ENCODE measurements at places on chromosomes 12 and 14. TPM values are rescaled to one million over a fixed set of nuclear protein-coding genes. Genes with fewer than 3 reads are reported as not detected.

GRCh38 chr14:24115422-24116127 is 826 bp upstream of the NRL start:
- no peak for DNase-seq

DNA sequence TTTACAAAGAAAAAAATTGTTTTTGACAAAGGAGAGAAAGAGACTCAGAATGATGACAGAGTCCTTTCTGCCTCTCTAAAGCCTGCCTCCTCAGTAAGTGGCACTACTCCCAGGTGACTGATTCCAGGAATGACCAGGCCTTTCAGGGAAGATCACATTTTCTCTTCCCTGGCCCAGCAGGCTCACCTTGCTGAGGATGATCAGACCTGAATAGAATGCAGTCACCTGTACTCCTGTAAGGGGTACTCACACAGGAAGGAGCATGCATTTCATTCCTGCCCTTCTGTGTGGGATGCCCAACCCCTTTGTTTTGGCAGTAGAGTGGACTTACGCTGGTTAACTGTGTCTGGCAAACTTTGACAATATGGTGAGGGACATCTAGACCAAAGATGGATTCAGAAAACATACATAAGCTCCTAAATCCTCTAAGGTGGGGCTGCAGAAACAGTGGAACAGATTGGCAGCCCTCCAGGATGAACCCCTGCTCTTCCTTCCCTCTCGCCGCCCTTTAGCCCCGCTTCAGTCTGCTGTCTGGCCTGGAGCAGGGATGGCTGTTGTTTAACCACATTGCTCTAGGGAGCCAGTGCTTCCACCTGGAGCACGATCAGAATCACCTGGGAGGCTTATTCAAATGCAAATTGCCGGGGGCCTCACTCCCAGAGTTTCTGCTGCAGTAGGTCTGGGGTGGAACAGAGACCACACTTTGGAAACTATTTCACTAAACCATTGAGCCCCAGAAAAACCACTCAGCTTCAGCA is 29.8 kb downstream of the ERG28 start:
- no peak for DNase-seq

DNA sequence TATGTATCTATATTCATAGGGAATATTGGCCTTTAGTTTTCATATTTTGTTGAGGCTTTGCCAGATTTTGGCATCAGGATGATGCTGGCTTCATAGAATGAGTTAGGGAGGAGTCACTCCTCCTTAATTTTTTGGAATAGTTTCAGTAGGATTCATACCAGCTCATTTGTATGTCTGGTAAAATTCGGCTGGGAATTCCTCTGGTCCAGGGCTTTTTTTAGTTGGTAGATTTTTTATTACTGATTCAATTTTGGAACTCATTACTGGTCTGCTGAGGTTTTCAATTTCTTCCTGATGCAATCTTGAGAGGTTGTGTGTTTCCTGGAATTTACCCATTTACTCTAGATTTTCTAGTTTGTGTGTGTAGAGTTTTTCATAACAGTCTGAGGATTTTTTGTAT is 175.2 kb downstream of the EPS8 start:
- DNase-seq, result no peak

GRCh38 chr14:55057919-55058318 is 6.5 kb downstream of the MAPK1IP1L start:
- no peak for DNase-seq

Gene TSPAN19
- total RNA-seq, result not detected

Gene ZC3H14
- total RNA-seq, result 28.5 TPM

DNA sequence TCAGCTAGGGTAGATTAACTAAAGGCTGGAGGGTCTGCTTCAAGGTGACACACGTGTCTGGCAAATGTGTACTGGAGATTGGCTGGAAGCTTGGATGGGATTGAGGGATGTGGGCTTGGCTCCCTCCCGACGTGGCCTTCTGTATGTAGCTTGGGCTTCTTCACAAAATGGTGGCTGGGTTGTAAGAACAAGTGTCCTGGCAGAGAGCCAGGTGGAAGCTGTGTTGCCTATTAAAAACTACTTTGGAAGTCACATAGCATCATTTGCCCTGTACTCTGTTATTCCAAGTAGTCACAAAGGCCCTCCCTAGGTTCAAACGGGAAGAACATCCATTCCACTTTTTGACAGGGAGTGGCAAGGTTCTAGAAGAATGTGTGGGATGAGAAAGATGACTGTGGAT is 174.1 kb upstream of the PRICKLE1 start:
- DNase-seq, result no peak

GRCh38 chr12:56571121-56571520 is 49.5 kb downstream of the RBMS2 start:
- no peak for DNase-seq

DNA sequence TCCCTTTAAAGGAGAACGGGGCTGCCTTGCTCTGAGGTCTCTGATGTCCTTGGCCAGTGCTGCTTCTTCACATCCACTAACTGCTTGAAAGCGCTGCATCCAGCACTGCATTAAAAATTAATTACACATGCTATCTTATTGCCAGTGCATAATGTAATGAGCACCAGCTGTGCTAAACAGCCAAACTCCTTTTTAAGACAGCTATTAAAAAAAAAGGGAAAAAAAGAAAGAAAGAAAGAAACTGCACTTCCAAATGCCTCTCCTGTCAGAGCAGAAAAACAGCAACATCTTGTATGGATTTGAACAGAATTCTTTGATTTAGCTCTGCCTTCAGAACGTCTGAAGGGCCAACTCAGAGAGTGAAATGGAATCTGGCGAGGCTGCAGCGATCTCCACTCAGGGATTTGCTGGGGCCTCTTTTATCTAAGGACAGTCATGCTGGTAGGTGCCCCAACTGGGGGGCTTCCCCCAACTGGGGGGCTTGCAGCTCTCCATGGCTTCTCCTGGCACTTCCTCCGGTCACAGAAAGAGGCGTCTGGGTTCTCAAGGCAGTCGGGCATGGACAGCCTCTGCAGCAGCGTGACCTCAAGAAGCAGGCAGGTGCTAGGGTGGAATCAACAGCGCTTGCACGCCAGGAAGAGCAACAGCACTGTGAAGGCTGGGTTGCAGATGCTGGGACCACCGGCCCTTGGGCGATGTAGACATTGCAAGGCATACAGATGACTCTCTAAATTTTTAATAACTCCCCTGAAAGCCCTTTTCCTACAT is 46.4 kb downstream of the BCL11B start:
- no peak for DNase-seq

GRCh38 chr12:14280921-14281320 is 84.6 kb upstream of the ATF7IP start:
- no peak for DNase-seq

- DNase-seq, result no peak
Measured at GRCh38 chr12:52252728-52253343, 19.8 kb downstream of the KRT7 start.

Gene PLA2G1B
- 0.84 TPM for total RNA-seq

DNA sequence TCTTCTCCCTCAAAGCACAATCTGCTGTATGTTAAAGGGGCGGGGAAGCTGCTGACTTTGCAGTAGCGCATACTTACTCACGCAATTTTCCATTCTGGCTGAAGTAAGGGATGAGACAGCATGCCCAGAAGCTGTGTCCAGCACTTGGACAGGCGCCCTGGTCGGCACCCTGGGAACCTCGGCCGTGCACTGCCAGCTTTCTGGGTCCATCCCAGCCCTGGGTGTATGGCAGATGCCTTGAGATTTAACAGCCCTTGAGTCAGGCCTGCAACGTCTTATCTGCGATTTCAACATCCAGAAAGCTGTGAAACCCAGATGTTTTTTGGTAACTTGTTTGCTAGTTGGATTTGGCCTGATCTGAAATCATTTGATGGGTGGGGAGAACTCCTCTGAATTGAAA is 16.1 kb downstream of the EML1 start:
- DNase-seq, result no peak

DNA sequence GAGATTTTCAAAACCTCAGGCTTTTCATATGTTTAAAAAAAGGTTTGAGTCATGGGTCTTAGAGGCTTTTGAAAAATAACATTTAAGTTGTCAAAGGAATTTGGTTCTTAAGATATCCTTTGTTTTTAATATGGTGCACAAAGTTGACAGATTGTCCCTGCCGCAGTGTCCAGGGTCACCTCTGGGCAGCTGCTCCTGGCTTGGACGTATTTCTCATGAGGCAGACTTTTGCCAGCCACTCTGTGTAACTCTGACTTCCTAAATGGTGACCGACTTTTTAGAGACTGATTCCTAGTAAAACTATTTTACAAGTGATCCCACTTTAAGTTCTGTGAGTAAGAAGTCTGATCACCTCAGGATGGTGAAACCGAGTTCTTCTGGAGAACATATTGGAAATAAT is 27.5 kb downstream of the XRCC3 start:
- no peak for DNase-seq

DNA sequence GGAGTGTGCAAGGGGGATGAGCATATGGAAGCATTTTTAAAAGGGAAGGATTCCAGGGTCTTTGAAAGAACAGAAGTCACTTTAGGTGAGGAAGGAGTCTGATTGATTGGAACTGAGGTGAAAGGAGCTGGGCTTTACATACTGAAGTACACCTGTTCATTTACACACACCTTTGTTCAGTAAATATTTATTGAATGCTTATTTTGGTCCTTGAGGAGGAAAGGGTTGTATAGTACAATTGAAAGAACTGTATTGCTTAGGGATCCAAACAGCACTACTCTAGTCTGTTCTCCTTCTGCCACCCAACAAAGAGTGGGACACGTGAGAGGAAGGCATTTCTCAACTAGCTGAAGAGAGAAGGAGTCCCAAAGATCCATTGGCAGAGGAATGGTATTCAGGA is 63.9 kb downstream of the APAF1 start:
- DNase-seq, result no peak

Gene CLEC2D
- 3.1 TPM for total RNA-seq

DNA sequence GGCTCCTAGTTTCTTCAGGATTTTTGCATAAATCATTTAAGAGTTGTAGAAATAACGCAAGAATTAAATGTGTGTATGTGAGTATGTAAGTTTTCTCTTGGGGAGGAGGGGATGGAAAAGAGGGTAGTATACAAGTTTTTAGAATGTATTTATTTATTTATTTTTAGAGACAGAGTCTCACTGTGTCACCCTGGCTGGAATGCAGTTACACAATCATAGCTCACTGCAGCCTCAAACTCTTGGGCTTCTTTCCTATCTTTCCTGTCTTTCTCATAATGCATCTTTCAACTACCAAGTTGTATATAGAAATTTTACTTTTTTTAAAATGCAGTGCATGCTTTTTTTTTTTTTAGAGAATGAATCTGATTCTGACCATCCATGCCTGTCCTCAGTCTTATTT is 269.0 kb upstream of the GARIN2 start:
- DNase-seq, result no peak

DNA sequence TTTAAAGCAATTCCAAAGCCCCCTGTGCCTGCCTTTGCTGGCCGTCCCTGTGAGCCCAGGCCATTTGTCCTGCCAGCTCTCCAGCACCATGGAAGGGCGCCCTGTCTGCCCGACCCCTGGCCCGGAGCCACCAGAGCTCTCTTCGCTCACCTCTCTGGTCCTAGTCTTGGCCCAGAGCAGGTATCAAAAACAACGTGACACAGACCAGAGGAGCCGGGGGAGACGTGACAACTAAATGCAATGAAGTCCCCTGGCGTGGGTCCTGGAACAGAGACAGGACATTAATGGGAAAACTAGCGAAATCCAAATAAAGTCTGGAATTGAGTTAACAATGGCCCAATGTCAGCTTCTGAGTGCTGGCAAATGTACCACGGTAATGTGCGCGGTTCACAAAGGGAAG is 83.2 kb upstream of the DIO3 start:
- no peak for DNase-seq

DNA sequence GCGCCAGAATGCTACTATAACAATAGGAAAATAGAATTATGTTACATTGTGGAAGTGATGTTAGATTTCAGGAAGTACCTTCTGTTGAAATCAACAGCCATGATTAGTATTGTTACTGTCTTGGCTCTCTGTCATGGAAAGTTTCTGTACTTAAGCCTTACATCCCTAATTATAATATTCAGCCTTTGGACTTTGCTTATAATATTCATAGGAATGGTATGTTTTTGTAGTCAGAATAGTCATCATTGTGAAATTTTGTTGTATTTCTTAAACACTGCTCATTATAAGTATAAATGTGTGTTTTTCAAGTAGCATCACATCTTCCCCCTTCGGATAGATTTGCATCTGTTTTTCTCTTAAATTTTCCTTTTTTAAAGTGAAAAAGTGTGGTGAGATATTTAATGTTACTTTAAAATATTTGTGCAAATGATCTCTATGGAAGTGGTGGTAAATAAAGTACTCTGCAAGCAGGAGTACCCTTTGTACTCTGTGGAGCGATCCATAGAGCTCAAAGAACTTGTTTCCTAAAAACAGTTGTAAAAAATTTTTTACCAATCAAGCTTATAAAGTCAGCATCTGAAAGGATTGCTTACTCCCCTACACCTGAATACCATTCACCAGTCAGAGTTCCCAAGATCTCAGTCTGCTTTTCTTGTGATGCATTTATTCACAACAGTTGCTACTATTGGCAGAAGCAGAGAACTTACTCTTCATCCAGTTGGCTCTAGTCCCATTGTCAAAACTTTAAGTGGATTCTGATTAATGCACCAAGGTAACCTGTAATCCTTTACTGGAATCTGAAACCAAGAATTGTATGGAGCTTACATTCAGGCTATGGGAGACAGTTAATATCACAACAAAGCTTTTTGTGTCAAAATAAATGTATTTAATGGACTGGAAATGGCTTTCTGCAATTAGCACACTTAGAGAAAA is 87.8 kb downstream of the RIC8B start:
- DNase-seq, result no peak

DNA sequence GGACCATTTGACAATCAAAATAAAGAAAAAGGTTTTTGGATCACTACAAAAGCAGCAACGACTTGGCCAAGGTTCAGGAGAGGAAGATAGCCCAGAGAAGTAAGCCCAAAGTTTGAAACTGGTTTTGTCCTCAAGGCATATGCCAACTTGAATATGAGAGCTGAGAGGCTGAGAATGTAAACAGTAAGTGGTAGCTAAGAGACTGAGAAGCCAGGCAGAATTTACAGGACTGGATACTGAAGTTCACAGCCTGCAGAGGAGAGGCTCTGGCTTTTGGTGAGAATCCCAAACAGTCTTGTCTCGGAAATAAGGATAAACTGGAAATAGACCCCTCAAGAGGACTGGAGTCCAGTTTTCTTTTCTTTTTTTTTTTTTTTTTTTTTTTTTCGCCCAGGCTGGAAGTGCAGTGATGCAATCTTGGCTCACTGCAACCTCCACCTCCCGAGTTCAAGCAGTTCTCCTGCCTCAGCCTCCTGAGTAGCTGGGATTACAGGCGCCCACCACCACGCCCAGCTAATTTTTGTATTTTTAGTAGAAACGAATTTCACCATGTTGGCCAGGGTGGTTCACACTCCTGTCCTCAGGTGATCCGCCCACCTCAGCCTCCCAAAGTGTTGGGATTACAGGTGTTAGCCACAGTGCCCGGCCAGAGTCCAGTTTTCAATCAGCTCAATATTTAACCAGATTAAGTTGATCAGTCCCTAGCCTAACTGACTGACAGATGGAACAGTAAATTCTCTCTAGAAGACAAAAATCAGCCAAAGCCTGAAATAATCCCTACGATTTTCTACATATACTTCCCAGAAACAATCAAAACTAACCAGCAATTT is 82.6 kb upstream of the COCH start:
- DNase-seq, result no peak

GRCh38 chr12:11943919-11944700 is 126.6 kb upstream of the BCL2L14 start:
- no peak for DNase-seq

- DNase-seq, result no peak
Measured at GRCh38 chr14:52220924-52221811, 46.3 kb upstream of the PTGDR start.

Gene IL22
- total RNA-seq, result not detected

GRCh38 chr12:97801471-97802059 is 339.0 kb downstream of the RMST start:
- DNase-seq, result no peak

Gene KLRC1
- 1.5 TPM for total RNA-seq

- no peak for DNase-seq
Measured at GRCh38 chr12:108888031-108888430, 8.1 kb downstream of the DAO start.

All from liver (tissue), 10 donors.